ENCODE measurements at places on chromosomes 13 and 19.

- no peak for DNase-seq
Observed at GRCh38 chr19:42596391-42597072, 1.8 kb upstream of the CEACAM8 start.

DNA sequence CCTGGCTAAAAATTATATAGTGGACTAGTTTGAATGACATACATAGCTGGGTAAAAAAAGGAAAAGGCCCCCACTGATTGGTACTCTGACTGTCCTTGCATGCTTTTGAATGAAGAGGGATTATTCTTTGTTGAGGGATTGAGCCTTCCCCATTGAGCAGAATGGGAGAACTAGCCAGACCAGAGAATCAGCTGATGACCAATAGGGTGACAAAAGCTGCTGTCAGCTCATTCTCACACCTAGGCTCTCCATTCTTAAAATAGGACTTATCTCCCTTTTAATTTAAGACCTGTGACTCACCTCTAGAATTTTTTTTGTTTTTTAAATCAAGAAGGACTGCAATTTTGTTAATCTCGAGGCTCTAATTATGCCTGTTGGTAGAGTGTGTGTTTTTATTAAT, 79.3 kb downstream of the CRYL1 start:
- no peak for DNase-seq

DNA sequence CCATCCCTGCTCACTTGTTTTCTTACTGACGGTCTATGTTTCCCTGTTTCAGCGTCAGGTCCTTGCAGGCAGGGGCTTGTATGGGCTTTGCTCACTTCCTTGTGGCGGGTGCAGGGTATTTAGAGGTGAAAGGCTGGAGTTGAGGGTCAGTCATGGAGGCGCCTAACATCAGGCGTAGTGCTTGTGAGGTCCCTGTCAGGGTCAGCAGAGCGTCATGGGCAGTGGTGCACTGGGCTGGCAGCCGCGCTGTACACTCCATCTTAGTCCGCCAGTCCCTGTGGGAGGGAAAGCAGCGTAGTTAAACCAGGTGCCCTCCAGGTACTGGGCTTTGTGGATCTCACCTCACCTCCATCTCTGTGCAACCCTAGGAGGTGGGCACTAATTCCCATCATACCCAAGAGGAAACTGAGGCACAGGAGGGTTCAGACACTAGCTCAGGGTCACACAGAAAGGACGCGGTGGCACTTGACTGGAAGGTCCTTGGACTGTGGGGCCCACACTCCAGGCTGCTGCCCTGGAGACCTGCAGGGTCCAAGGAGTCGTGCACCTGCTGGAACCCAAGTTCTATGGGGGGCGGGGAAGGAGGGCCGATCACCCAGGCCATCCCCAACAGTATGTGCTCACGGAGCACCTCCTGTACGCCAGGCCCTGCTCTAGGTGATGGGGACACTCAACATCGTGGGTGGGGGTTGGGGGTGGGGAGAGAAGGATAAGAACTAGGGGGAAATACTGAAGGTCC, 4.6 kb downstream of the GRAMD1A start:
- no peak for DNase-seq

GRCh38 chr19:46739290-46739771, 6.5 kb upstream of the FKRP start:
- no peak for DNase-seq

DNA sequence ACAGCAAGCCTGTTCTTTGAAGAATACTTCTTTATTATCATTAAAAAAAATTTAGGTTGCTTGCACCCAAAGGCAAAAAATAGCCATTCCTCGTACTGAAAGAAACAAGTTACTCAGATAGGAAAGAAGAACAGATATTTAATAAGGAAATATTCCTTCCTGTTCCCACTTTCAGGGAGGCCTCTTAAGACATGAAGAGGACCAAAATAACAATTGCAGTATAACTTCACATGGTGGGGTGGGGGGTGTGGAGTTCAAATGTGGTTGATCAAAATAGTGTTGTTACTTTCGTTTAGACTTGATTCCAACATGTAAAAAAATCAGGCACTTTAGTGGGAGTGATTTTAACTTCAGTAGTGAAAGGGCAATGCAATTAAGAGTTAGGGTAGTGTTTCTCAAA, 3.6 kb downstream of the RGCC start:
- DNase-seq: no peak

GRCh38 chr19:54197121-54197520, 3.5 kb upstream of the RPS9 start:
- no peak for DNase-seq

DNA sequence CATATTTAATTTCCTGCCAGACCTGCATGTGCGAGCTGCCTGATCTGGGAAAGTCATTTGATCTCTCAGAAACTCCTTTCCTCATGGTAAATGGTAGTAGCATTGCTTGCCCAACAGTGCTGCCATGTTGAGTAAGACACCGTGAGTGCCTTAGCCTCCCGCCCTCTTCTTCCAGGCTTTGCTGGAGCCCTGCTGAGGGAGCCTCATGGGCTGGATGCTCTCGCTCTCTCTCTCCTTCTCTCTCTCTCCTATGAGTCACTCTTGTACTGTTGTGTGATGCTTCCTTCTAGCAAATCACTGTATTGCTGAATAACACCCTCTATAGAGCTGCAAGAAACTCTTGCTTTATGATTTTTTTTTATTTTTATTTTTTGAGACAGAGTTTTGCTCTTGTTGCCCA, 365.5 kb downstream of the UQCRFS1 start:
- DNase-seq: no peak

DNA sequence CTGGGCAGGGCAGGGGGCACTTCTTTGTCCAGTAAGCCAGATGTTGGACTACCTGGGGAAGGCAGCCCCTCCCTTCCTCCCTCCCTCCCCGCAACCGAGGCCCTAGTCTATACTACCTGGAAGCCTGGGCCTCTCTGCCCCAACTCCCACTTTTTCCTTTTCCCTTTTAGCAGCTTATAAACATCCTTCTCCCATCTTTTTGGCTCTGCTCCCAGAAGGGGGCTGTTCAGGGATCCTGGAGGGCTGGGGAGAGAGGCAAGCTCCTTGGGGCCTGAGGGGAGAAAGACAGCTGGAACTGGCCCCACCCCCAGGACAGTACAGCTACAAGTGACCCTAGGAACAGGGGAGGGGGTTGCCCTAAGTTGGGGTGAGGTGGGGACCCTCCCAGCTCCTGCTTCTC, 44.9 kb downstream of the LYL1 start:
- DNase-seq: no peak

DNA sequence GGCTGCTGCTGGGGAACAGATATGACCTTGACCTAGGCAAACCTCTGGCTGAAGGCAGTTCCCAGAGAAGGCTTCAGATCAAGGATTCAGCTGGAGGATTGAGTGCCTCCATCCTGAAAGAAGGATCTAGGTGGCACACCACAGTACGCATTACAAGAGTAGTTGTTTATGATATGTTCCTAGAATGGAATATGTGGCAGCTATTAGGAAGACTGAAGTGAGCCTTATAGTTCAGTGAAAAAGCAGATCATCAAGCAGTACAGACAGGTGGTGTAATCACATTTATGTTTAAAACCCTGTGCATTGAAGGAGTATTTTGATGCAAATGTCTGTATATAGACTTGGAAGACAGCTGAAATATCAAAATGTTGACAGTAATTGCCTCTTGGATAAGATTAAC, 116.0 kb downstream of the ZAR1L start:
- no peak for DNase-seq

- DNase-seq: no peak
Observed at GRCh38 chr13:83752141-83752540, 130.1 kb downstream of the SLITRK1 start.

DNA sequence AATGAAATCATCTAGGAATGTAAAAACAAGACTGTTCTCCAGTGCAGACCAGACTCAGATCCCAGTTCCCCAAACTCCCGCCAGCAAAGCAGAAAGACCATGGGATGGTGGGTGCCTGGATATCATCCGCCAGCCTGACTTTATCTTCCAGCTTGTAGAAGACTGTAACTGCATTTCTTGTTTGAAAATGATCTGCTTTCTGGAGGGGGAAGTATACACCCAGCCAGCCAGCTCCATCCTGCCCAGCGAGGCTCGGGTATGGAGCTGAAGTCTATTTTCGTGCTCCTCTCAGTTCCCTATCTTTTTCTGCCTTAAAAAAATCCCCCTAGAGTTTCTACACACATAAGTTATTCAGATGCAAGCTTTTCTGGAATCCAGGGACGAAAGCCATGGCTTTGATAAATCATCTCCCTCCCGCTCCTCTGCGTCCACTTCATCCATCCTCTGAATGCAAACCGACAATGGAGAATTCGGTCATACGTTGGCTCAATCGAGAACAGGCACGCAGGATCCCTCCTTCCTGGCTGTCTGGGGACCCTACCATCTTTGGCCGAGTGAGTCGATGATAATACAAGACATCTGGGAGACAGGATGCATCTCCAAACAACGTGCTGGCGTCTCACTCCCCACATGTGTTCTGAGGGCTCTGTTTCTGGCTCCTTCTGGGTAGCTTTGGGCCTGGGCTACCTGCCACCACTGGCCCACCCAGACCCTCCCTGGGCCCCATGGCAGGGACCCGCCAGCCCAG, 31.2 kb downstream of the CEBPG start:
- no peak for DNase-seq

DNA sequence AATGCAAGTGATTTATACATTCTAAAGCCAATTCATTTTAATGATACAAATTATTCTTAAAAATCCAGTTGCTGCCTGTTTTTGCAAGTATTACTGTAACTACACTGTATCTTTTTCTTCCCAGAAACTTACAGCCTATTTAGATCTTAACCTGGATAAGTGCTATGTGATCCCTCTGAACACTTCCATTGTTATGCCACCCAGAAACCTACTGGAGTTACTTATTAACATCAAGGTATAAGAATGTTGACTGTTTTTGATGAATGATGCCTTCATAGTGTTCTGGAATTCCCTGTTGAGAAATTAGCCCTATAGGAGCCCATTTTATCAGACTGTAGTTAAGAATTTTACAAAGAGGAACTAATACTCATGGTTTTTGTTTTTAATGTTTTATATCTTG, 25.0 kb downstream of the ITM2B start:
- DNase-seq: no peak

DNA sequence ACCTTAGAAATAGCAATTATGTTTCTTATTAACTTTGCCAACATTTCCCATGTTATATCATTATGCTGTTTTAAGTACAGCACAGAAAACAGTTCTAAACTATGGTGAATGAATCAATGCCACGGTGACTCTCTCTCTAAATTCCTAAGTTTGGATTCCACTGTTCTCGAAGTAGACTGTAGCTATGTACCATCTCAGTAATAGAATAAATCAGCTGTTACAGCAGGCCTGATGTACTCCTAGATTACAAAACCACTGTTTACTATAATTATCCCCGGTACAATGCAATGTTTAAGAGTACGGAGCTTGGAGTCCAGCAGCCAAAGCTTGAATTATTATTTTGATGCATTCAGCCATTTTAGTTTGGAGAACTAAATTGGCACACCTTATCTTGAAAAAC, 476.3 kb upstream of the SLITRK1 start:
- DNase-seq: no peak

- DNase-seq: no peak
Observed at GRCh38 chr19:17424743-17425365, 5.0 kb downstream of the MVB12A start.

- DNase-seq: no peak
Observed at GRCh38 chr19:40718774-40719391, 2.0 kb downstream of the ITPKC start.

- DNase-seq: no peak
Observed at GRCh38 chr13:20685092-20685491, 18.4 kb upstream of the IL17D start.

DNA sequence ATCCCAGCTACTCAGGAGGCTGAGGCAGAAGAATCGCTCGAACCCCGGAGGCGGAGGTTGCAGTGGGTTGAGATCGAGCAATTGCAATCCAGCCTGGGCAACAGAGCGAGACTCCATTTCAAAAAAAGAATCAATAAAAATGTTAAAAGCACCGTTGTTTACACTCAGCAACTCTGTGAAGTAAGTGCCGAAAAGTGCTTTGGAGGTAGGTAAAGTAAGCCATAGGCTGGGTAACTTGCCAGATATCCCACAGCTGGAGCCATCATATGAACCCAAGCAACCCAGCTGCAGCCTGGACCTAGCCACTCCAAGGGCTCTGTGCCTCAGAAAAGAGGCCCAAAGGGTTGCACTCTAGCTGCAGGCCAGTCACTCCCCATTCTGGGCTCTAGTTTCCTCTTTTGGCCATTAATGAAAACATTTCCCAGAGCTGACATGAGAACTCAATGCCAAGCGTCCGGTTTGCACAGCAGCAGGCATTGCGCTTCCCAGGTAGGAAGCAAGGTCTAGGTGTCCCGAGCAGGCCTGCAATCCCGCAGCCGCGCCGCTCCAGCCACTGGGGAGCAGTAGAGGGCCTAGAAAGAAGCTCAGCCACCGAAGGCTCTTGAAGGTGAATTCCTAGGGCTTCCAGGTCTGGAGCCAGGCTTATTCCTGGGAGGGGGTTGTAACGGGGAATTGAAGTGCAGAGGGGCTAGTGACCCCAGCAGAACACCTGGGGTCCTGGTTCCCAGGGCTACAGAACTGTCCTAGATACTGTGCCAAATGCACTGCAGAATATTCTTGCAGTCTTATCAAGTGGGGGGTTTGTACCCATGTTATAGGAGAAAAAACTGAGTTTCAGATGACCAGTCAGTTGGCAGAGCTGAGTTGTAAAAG, 4.1 kb upstream of the CD79A start:
- DNase-seq: no peak

DNA sequence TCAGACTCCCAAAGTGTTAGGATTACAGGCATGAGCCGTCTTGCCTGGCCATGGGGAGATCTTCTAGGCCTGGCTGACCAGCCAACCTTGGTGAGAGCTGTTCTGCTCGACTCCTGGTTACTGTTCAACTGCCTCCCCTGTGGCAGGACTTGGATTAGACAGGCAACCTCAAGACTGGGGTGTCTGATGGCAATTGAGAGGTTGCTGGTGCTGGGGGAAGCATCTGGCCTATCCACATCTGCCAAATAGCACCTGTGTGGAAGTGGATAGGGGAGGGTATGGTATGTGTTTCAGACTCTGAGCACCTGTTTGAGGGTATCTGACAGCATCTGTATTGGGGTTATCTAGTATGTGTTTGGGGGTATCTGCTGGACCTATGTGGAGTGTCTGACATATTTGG, 44.7 kb downstream of the ARHGEF18 start:
- no peak for DNase-seq

GRCh38 chr19:31181535-31181934, 167.7 kb downstream of the TSHZ3 start:
- DNase-seq: no peak

- DNase-seq: no peak
Observed at GRCh38 chr13:22700246-22700887, 480.4 kb upstream of the SGCG start.

- no peak for DNase-seq
Observed at GRCh38 chr13:66617786-66618185, 612.4 kb downstream of the PCDH9 start.
